ENCODE measurements at places on chromosomes 11 and 22.

GRCh38 chr11:1345737-1346513 lies 36.5 kb upstream of the TOLLIP start:
- no peak for DNase-seq

- no peak for DNase-seq
These were observed 31.9 kb upstream of the ATXN10 start for GRCh38 chr22:45639747-45640102.

DNA sequence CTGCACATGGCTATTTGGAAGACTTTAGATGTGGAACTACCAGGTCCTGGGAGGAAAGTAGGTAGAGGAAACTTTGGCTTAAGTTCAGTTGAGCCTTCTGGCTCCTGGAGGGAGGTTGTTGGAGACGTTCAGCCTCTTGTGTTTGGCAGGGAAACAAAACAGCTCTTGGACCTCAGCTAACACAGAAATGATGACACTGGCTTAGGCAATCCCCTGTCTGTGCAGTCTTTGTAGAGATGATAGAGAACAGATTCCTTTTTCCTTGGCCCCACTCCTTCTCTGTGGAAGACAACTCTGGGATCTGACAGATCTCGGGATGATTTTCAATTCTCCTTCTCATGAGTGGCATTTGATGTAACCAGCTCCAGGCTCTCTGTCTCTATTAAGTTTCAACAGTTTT lies 428.5 kb downstream of the TMEM135 start:
- DNase-seq: no peak

DNA sequence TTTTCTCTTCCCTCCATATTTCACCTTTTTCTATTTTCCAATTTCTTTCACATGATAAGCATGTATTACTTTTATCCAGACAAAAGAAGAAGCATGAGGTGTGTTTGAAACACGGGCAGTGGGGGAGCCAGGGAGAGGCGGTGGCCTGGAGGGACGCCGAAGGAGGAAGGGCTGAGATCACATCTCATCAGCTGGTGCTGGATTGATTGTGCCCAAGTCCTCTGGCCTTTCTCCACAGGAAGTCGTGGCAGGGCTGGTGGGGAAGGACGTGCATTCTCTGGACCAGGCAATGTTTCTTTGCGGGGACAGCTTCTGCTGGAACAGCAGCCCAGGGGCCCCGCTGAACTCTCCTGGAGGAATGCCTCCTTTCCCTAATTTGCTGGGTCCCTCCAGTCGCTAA lies 82.9 kb downstream of the MIAT start:
- DNase-seq: no peak

DNA sequence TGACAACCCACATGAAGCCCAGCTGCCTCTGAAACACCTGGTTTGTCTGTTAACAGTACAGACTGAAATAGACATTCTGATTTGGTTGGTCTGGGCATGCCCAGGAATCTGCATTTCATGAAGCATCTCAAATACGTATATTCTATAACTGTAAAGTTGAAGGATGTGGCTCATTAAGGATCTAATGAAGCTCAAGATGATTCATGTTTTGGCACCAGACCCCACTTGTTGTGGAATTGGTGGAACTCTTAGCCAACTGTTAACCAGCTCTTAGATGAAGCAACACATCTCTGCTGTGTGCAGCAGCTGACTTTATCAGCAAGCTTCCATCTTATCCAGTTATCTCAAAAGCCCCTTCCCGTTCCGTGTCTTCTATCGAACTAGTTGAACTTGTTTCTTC lies 232.2 kb downstream of the INSC start:
- no peak for DNase-seq

GRCh38 chr22:49303061-49303735 lies 524.5 kb downstream of the BRD1 start:
- DNase-seq: no peak

Measured in GM12892 (cell line).